Hindlimb muscle (tissue), 1 donor: ENCODE measurements at places on chromosomes 2 and 18.

GRCh38 chr2:235843591-235844395 is 324.4 kb downstream of the GBX2 start:
- DNase-seq, result no peak

GRCh38 chr18:457521-458412 is 42.7 kb downstream of the COLEC12 start:
- DNase-seq, result peak; percentile 72

DNA sequence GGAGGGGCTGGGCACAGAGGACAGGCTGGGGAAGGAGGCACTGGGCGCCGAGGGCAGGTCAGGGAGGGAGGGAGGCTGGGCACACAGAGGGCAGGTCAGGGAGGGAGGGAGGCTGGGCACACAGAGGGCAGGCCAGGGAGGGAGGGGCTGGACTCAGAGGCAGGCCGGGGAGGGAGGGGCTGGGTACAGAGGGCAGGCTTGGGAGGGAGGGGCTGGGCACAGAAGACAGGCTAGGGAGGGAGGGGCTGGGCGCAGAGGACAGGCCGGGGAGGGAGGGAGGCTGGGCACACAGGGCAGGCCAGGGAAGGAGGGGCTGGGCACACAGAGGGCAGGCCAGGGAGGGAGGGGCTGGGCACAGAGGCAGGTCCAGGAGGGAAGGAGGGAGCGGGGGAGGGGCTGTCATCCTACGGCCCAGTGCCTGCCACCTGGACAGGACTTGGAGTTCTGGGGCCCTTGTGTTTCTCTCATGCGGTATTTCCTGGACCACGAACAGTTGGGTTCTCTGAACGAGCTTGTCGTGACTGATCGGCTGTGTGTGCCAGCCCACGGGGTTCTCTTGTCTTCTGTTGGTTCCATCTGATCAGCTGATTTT is 46.7 kb upstream of the KCNG2 start:
- no peak for DNase-seq

DNA sequence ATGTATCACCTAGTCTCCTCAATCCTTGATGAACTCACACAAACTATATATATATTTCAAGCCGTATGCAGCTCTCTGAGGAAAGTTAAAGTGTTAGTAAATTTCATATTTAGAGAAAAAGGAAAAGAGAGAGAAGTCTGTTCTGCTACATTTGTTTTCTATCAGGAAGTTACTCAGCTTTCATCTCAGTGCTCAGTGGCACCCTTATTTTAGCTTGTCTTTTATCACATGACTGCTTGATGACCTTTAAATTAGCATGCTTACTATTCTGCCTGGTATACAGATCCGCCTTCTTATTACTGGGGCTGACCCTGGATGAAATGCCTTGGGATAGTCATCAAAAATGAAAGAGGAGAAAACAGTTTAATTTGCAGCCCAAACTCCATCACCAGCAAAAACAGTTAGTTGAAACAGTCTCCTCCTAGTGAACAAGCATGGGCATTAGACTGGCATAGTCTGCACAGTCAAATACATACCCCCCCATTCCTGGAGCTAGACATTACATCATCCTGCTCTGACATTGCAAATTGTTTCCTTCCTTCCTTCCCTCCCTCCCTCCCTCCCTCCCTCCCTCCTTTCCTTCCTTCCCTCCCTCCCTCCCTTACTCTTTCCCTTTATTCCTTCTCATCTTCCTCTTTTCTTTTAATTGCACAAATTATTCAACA is 215.7 kb downstream of the TMEM182 start:
- DNase-seq, result no peak

- DNase-seq, result no peak
Observed at GRCh38 chr2:46392561-46393346, 86.6 kb upstream of the TMEM247 start.

- no peak for DNase-seq
Observed at GRCh38 chr2:196266351-196266750, 95.0 kb upstream of the STK17B start.

- no peak for DNase-seq
Observed at GRCh38 chr18:58064406-58064998, 20.5 kb downstream of the NEDD4L start.

- no peak for DNase-seq
Observed at GRCh38 chr2:68447118-68447517, 20.0 kb downstream of the FBXO48 start.

GRCh38 chr18:34709750-34710441 is at the start of gene DTNA:
Gene DTNA, plus strand, starts transcription at chr18:34710298. Its CDS starts 45,679 bp downstream, at chr18:34755977.
- peak; percentile 83 for DNase-seq

- DNase-seq, result no peak
Observed at GRCh38 chr2:218289639-218290315, 2.5 kb downstream of the TMBIM1 start.

DNA sequence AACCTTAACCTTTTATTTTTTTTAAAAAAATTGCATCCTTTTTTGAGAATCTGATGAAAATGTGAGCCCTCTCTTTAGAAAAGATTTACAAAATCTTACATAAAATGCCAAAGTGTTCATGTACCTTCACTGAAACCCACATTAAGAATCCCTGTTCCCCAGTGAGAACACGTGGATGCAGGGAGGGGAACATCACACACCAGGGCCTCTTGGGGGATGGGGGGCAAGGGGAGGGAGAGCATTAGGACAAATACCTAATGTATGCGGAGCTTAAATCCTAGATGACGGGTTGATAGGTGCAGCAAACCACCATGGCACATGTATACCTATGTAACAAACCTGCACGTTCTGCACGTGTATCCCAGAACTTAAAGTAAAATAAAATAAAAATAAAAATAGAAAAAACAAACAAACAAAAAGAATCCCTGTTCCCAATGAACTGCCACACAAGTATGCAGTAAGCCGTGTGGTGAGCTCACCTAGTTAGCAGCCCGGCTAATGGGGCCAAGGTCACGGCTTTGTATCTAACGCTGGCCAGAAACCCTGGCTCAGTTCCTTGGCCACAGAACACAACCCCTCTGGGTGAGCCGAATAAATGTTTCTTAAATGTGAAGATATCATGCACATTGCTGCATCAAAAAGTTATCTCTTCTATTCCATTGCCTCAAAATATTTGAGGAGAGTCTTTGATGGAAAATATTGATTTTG is 41.4 kb downstream of the CHST9 start:
- DNase-seq, result no peak

- DNase-seq, result no peak
Observed at GRCh38 chr2:195214072-195214471, 443.0 kb upstream of the SLC39A10 start.

GRCh38 chr2:26679867-26680266 is 12.7 kb upstream of the KCNK3 start:
- no peak for DNase-seq

DNA sequence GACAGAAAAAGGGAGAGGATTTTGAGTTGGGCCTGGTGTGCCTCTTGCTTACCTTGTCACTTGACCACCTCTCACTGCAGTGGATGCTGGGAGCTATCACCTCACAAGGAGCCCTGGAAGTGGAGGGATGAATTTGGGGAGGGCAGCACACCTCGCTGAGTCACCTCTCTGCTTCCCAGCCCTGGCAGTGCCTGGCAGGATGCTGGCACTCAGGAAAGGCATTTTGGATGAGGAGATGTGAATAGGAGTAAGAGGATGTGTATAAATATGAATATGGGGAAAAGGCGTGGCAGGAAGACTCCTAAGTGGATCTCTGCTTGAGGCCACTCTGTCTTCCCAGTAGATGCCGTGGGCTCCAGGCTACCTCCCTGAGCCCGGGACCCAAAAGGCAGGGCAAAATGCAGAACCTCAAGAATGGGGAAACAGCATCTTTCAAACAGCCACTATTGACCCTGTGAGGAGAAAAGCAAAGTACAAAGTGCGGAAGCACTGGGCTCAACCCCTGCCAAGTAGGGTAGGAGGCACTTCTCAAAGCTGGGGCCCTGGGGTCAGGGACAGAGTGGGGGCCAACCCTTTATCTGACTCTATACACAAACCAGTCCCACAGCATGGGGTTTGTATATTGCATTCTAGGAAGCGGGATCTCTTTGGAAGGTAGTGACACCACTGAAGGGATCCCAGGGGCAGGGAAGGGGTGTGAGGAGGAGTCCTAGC is 164.5 kb upstream of the GLI2 start:
- DNase-seq, result no peak

- DNase-seq, result no peak
Observed at GRCh38 chr18:28635530-28635929, 458.6 kb upstream of the CDH2 start.

DNA sequence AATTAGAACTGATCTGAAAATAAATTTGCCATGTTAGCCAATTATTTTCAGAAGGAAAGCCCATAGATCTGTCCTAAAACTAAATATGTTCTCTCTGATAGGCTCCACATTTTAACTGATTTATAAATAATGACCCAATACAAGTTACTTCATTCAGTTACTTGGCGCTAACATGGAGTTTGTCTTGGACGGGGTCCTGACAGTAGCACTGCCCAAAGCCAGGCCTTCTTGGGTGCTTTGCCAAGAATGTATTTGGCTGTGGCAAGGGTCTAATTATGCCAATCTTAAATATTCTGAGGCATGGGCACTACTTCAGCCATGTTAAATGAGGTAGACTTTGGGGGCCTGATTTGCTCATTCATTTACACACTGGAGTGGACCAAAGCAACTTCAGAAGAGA is 135.0 kb upstream of the PKDCC start:
- DNase-seq, result no peak

DNA sequence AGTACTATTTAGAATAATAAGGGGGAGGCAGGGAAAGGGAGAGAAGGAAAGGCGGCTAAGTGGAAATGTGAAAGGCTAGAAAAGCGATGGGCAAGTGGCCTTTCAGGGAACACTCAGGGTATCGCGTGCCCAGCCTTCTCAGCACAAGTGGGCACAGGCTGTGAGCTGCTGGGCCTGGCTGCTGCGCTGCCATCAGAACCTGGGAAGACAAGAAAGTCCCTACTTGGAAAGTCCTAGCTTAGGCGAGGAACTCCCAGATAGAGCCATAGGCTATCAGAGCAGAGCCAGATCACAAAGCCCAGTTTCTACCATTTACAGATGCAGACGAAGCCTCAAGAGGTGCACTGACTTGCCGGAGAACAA is 9.8 kb upstream of the FZD7 start:
- DNase-seq, result no peak

DNA sequence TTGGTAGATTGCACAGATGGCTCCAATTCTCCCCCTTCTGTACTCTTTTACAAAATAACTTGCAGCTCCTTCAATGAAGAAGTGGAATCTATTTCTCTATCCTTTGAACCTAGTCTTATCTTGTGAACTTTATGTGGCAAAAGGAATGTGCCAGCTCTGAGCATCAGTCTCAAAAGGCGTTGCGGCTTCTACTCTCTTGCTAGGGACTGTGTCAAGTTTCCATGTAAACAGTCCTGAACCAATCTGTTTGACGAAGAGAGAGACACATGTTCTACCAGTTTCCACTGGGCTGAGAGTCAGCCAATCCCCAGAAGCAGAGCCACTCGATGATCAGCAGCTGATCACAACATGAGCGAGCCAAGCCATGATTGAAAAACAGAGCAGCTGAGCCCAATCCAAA is 439.7 kb upstream of the SETBP1 start:
- no peak for DNase-seq

- DNase-seq, result no peak
Observed at GRCh38 chr18:37538526-37539205, 26.9 kb downstream of the CELF4 start.

DNA sequence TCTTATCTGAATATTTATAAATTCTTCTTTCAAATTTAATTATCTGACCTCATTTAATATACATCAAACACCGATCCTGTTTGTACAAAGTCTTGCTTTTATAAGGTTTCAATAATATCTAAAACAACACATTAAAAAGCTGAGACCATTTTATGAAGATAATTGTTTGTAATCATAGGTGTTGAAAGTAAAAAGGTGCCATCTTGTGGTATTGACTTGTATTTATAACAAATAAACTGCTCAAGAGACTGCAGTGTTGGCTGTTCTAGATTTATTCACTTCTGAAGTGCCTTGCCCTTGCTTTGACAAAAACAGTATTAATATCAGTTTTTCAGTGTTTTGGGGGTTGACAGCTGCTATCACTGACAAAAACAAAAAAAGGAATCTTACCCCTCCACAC is 286.8 kb upstream of the HNMT start:
- no peak for DNase-seq

DNA sequence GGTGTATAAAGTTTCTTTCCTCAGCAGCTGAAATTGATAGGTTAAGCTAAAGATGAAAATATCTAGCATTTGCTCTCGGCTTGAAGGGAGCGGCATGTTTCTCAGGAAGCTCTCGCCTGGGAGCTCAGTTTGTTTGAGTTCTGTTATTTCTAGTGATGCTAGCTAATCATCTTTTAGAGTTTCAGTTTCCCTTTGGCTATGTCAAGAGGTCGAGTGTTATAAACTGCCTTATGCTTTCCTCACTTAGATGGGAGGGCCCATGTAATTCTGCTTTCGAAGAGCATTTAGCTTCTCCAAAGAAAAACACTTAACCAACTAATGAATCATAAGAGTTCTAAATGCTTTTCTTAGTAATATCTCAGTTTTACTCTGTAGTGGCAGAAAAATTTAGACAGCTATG is 33.6 kb downstream of the PLCL1 start:
- DNase-seq, result no peak

- no peak for DNase-seq
Observed at GRCh38 chr18:48292782-48293424, 116.3 kb downstream of the ZBTB7C start.

DNA sequence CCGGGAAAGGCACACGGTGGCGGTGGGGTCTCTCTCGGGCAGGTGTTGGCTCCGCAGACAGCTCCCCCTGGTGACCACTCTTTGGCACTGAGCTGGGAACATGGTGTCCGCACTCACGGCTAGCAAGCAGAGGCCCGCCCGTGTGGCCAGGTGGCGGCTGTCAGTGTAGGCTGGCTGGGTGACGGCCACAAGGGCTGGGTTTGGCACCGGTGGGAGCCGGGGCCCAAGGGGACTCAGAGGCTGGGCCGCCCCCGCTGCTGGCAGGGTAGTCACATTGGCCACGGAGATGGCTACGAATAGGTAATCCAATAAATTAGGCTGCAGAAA is 1071.7 kb downstream of the RPIA start:
- DNase-seq, result no peak

DNA sequence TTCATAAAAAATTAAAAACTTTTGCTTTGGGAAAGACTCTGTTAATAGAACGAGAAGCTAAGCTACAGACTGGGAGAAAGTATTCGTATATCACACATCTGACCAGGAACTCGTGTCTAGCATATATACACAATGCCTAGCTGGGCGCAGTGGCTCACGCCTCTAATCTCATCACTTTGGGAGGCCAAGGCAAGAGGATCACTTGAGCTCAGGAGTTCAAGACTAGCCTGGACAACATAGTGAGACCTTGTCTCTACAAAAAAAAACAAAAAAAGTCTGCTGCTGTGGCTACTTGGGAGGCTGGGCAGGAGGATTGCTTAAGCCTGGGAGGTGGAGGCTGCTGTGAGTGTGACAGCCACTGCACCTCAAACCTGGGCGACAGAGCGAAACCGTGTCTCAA is 46.6 kb downstream of the EPB41L5 start:
- DNase-seq, result no peak

- DNase-seq, result no peak
Observed at GRCh38 chr18:67590571-67591141, 74.1 kb upstream of the DSEL start.
